ENCODE measurements at places on chromosomes 5 and 9.

- DNase-seq, result no peak
These were observed 2.3 kb downstream of the PTGS1 start for GRCh38 chr9:122372856-122373845.

DNA sequence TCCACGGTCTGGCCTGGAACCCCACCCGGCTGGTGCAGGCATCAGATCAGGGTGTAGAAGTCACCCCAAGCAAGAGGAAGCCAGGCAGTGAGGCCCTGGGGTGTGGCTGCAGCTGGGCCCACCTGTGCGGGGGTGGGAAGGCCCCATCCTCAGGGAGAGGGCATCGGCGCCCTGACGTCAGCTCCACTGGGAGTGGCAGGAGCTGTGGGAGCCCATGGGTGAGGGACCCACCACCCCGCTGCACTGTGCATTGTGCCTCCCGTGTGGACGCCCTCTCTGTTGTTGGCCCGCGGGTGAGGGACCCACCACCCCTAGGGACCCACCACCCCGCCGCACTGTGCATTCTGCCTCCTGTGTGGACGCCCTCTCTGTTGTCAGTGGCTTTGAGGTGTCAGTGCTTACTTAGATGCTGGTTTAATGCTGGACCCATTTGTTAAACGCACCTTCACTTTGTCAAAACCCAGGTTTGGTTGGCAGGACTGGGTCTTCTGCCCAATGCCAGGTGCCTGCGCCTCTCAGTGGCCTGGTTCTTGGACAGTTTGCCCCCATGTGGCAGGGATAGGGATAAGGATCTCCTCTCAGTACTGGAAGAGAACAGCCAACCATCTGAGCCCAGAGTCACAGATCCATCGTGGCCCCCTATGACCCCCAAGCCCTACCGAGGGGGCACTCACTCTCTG, 6.9 kb upstream of the EXOC3 start:
- DNase-seq, result no peak

DNA sequence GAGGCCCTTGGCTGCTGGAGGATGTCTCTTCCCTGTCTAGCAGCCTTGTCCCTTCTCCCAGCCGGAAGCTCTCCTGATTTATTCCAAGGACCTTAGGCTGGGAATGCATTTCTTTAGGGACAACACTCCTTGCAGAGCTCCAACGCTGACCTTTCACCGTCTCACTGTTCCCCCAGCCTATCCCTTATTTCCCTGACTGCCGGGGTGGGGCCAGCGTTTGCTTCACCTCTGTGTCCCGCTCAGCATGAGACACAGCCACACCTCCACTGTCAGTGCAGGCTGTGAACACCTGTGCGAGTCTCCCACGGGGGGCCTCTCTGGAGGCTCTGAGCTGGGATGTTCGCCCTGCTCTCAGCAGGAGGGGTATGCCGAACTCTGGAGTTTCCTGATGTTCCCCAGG, 106.2 kb upstream of the FCN2 start:
- no peak for DNase-seq

- no peak for DNase-seq
These were observed 730.1 kb downstream of the NR2F1-AS1 start for GRCh38 chr5:92850886-92851285.

DNA sequence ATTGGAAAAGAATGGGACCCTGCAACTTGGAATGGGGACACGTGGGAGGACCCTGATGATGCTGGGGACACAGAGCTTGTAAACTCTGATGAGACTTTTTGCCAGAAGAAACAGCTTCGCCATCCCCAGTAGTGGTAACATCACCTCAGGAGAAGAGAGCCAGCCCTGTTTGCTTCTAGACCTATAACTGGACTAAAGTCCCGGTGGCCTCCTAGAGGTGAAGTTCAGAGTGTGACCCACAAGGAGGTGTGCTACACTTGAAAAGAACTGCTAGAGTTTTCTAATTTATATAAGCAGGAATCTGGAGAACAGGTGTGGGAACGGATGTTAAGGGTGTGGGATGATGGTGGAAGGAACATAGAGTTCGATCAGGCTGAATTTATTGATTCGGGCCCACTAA, 19.8 kb downstream of the NSA2 start:
- DNase-seq, result no peak

DNA sequence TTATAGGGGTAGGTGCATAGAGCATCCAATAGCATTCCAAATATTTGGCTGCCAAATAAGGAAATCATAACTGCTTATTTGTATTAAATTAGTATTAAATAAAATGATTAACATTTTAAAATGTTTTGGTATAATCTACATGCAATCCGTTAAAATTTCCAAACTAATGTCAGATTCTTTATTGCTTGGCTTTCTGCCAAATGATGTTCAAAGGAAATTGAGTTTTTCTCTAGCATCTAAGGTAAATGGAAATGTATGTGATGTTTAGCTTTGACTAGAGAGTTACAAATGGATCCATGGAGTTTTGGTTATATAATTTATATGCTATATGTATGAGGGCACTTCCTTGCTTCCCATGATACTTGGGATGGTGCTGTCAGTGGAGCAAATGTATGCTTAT, 121.7 kb downstream of the ZCCHC7 start:
- no peak for DNase-seq

GRCh38 chr5:144169904-144170275, 569 bp downstream of the YIPF5 start:
- no peak for DNase-seq

GRCh38 chr5:32711681-32712480, 760 bp downstream of the NPR3 start:
- no peak for DNase-seq

DNA sequence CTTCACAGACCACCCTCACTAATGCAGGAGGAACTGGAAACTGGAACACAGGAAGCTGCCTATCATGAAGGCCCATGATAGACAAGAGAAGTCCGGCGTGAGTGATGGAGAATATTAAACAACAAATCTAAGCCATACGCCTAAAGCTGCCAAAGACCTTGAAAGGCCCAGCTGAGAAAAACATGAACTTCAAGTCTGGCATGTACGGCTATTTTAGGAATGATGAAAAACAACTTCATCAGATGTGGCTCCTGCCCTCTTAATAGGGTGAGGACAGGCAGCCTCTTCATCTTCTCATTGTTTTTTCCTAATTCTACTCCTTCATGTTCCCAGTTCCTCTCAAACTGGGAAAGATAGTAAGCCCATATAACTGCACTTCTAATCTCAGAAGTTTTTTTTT, 20.3 kb downstream of the FBP1 start:
- DNase-seq, result no peak

- DNase-seq, result no peak
These were observed 116.1 kb downstream of the KDM4C start for GRCh38 chr9:6873857-6874256.

- no peak for DNase-seq
These were observed 57.2 kb upstream of the IER5L start for GRCh38 chr9:129235041-129235930.

DNA sequence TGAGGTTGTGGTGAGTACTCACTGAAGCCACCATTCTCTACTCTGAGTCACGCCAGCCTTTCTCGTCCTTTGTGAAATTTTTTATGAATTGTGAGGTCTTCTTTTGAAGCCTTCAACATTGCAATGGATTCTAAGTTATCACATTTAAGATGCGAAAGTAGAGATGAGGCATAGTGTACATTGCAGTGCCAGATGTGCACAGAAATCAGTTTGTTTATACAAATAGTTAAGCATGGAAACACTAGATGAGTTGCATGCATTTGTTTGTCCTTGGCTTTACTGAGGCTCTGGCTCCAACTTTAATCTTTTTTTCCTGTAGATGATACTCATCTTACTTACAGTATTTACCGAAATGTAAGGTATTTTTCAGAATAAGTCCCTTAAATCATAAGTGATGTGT, 453.7 kb upstream of the RIOK2 start:
- DNase-seq, result no peak

DNA sequence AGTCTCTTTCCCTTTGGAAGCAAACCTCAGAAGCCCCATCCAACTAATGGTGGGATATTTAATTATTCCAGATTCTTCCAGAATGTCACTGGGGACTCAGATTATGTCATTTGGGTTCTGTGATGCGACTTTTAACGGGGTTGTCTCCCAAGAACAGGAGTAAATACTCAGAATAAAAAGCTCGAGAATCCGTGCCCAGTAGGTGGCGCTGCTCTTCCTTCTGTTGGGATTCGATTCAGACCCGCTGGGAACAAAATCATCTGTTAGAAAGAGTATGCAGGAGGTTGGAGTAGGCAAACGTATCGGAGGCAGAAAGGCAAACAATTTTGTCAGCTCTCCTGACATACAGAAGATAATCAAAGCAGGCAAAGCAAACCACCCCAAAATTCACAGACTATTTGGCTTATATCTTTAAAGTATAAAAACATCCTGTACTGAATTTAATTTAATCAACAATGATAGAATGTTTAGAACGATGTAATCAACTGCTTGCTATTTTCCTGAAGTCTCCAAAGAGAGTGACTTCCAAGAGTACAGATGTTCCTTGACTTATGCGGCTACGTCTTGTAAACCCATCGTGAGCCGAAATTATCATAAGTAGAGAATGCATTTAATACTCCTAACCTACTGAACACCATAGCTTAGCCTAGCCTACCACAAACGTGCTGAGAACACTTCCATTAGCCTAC, 169.8 kb upstream of the RAI14 start:
- peak; percentile 12 for DNase-seq

DNA sequence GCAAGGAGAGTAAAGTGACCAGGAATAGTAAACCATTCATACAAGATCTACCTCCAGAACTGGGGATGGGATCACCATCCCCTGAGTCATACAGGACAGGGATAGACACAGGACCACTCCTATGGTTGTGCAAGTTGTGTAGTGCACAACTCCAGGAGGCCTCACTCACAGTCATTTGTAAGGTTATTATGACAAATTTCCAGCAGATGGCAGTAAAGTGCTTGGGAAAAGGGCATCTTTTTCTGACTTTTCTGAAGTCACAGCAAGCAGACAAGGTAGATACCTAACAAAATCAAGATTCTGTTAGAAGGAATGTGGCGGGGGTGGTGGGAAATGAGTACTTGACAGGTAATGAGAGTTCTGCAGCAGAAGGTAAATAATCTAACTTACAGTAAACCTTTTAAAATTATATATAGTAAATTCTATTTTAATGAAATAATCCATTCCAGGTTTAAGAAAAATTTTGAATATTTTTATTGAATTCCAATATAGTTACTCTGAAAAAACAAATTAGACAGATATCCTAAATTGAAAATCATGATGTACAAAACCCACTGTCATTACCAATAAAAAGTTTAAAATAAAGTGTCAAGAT, 16.7 kb upstream of the KIF27 start:
- no peak for DNase-seq

DNA sequence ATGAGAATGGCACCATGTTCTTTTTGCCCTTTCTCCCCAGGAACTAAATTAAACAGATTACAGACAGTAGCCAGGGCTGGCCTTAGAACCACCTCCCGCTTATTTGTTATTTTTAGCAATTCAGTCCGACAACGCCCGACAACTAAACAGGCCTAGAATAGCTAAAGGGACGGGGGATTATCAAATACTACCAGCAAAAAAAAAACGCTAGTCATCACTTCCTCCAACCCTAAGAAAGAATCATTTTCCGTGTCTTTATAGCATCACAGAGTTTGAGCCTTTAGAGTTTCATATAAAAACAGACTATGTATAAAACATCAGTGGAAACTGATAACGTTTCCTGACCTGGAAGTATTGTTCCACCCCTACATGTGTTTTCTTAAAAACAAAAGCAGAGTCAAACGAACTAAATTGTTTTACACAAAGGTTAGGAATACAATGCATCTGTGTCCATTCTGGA, 35.3 kb downstream of the PFDN1 start:
- no peak for DNase-seq

GRCh38 chr9:2411459-2412215, 209.9 kb upstream of the VLDLR start:
- DNase-seq, result no peak

GRCh38 chr9:23702311-23702922, 123.6 kb downstream of the ELAVL2 start:
- DNase-seq, result no peak

GRCh38 chr9:78215706-78216105, 20.2 kb upstream of the CEP78 start:
- DNase-seq, result no peak

DNA sequence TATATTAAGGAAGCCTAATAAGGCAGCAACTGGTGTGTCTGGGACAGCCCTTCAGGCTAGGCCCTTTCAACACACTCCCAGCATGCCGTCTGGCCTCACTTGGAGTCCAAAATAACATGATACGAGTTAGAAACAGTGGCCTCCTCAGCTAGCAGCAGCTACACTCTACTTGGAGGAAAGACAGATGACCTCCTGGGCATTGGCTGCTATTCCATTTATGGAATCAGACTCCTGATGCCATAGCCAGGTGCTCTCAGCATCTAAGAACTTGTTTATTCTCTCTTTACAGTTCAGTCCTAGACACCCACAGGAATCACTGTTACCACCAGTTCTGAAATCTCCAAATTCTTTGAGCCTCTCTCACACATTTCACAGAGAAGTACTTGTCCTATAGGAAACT, 31.8 kb downstream of the RUSC2 start:
- DNase-seq, result no peak

DNA sequence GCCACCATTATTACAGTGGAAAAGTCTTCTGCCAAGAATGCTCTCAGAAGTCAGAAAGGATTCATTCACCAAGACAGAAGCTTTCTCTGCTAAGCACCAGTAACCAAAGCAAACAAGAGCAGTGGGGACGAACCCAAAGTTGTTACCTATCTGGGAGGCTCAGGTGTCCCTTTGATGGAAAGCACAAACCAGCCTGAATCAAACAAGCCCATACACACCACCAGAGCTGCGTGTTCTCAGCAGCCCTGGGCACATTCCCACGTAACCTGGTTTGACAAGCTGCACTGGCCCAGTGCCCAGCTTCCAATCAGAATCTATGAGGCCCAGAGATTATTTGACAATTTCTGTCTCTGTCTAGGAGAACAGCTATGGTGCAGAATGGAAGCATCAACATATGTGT, 252.6 kb downstream of the ACTL7B start:
- no peak for DNase-seq

DNA sequence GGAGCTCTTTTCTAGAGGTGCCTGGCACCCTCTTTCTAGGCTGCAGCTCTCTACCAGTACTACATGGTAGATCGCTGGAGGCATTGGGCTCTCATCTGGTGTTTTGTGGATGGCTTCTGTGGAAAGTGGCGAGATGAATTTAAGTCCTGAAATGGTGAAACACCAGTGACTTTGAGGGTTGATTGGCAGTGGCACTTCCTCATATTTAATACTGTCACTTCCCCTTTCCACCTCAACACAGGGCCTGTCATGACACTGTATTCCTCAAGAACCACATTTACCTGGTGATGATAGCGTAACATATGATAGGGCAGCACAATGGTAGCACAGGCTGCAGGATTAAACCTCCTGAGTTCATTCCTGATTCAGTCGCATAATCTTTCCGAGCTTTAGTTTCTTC, 132.1 kb downstream of the KDM4C start:
- DNase-seq, result no peak

GRCh38 chr5:51378448-51379330, 4.6 kb upstream of the ISL1 start:
- no peak for DNase-seq

DNA sequence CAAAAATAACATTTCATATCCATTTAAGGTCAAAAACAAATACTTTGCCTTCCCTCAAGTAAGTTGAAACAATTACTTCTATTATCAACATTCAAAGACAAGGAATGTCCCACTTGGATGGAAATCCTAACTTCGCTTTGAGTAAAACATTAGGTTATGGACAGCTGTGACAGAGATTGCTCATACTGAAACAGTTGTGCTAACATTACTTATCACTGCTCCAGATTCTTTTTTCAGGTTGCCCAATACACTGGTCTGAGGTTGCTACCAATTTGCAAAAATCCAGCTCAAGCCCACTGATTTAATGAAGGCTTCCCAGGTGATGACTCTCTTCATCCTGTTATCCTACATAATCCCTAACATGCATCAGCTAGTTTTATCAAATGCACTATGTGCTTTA, 98.3 kb downstream of the UBAP2 start:
- no peak for DNase-seq
